CD8-positive, alpha-beta T cell (primary cell): ENCODE measurements at places on chromosomes 2 and 18.

DNA sequence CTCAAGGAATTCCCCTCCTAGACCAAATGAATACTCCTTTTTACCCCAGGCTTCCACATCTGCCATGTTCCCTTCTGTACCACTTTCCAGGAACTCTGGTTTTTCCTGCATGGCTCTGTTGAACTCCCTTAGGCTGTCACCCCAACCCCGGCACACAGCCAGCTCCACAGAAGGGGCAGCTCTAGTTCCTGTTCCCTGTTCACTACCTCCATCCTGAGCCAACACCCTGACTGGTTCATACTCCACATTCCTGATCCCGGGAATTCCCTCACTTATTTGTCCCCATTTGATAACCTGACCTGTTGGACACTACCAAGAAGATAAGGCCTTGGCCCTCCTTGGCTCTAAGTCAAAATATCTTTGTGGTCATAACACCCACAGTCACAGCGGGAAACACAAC lies 280.9 kb upstream of the RAB6C start:
- DNase-seq, result no peak

GRCh38 chr2:24850944-24851343 lies 57.7 kb downstream of the CENPO start:
- no peak for DNase-seq

DNA sequence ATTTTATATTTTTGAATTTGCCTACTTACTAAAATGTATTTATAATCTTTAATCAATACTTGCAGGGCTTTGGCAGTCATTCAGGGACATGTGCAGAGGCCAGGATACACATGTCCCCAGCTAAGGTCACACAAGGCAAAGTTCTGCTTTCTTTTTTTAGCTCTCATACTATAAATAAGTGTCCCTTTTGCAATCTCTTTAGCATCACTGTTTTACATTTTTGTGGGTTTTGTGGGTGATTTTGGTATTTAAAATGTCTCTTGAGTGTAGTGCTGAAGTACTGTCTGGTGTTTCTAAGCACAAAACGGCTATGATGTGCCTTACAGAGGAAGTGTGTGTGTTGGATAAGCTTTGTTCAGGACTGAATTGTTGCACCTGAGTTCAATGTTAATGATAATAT lies 309.0 kb upstream of the GULP1 start:
- no peak for DNase-seq

- no peak for DNase-seq
Measured at GRCh38 chr2:96847586-96847985, 3.8 kb upstream of the ANKRD23 start.

GRCh38 chr2:19137433-19137832 lies 221.0 kb downstream of the OSR1 start:
- no peak for DNase-seq

- no peak for DNase-seq
Measured at GRCh38 chr2:45826884-45827635, 175.6 kb downstream of the PRKCE start.
